ENCODE measurements at places on chromosomes 3 and 15. TPM values are rescaled to one million over a fixed set of nuclear protein-coding genes. Genes with fewer than 3 reads are reported as not detected.

- H3K36me3 ChIP-seq = no peaks in the 10 kb centered on the region
- no peak for DNase-seq
- H3K4me3 ChIP-seq = no peak overlapping the region
- H3K27ac ChIP-seq = no peak overlapping the region
- peaks cover 35% of the 10 kb centered on the region for H3K4me1 ChIP-seq
Observed at GRCh38 chr3:182971637-182972036, 8.7 kb downstream of the DCUN1D1 start.

- no peak overlapping the region for H3K27ac ChIP-seq
- H3K36me3 ChIP-seq = no peaks in the 10 kb centered on the region
- H3K4me3 ChIP-seq = no peak overlapping the region
- H3K4me1 ChIP-seq = no peaks in the 10 kb centered on the region
- DNase-seq = no peak
Observed at GRCh38 chr15:62105266-62105665, 38.5 kb downstream of the C2CD4A start.

DNA sequence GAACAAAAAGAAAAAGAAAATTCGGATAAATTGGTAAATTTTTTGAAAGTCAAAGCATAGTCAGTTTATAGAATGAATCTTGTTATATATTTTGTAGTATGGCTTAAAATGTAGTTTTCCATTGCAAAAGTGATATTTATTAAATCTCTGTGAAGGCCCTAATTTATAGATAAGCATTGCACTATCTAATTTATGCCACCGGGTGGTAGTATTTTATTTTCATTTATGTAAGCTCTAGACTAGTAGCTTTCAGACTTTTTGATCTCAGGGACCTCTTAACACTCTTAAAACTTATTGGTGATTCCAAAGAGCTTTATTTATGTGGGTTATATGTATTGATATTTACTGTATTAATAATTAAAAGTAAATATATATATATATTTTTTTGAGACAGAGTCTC, 133.9 kb upstream of the LRRFIP2 start:
- no peak overlapping the region for H3K27ac ChIP-seq
- DNase-seq = peak; percentile 53
- no peaks in the 10 kb centered on the region for H3K27me3 ChIP-seq

GRCh38 chr3:143525408-143525807, 322.9 kb downstream of the SLC9A9 start:
- no peaks in the 10 kb centered on the region for H3K27me3 ChIP-seq
- no peak for DNase-seq
- no peak overlapping the region for H3K4me3 ChIP-seq
- H3K4me1 ChIP-seq = no peaks in the 10 kb centered on the region
- no peaks in the 10 kb centered on the region for H3K36me3 ChIP-seq

DNA sequence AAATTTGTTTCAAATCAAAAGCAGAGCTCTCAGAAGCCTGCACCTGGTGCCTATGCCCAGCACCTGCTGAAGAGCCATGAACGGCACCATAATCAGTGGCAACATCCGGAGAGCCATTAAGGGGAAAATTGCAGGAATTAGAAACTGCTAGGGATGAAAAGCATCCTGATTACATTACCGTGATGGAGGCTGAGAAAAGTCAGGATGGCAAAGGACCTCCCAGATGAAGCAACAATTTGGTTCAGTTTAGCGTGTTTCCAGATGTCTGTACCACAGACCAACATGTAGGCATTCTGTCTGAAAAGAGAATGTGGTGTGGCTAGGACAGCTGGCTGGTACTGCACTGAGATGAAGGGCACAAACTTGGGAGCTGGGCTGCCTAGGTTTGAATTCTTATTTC, 106.1 kb downstream of the EOMES start:
- H3K4me3 ChIP-seq = no peak overlapping the region
- H3K4me1 ChIP-seq = no peaks in the 10 kb centered on the region
- no peaks in the 10 kb centered on the region for H3K27me3 ChIP-seq
- H3K36me3 ChIP-seq = 0 out of 2 replicates have a peak, but pooled peaks cover 3% of the 10 kb centered on the region

DNA sequence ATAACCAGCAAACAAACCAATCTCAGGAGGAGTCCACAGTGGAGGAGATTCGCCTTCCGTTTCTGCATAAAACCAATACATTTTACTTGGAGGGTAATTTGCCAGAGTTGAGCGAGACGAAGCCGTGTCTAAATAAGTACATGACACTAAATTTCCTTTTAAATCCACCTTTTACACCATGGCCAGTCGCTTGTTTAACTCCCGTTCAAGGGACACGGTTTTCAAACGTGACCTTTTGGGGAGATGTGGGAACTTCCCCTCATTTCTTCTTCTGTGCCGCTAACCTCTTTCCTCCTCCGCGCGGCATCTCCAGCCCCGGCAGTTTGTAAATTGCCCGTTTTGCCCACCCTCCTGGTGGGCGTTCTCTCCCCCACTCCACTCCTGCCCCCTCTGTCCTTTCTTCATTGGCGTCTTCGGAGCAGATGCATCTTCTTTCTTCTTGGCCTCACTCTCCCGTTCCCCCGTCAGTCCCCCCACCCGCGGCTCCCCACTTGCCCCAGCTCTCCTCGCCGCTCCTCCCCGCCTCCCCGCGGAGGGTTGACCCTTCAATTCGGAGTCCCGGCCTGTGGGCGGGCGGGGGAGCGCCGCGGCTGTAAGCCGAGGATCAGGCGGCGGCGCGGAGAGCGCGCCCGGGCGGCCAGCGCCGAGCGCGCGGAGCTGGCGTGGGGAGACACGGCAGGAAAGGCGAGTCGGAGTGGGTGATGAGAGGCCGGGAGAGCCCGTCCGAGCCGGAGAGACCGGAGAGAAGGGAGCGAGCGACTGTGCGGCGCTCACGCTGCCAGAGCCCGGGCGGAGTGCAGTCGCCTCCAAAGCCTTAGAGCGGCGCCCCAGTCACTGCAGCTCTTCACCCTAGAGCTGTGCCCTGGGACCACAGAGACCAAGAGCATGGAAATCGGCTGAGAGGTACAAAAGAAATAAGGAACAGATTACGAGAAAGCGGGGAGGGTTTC, at the start of gene NLGN1:
TSS of gene NLGN1 (plus strand) at position 584 of the 950 bp plus-strand sequence.
- peaks cover 29% of the 10 kb centered on the region for H3K27me3 ChIP-seq
- H3K4me1 ChIP-seq = peaks cover 18% of the 10 kb centered on the region
- H3K4me3 ChIP-seq = peak within 1 kb of the TSS; percentile 81
- no peak within 1 kb of the TSS for H3K27ac ChIP-seq
- no peaks in the 10 kb centered on the region for H3K36me3 ChIP-seq
- DNase-seq = peak; percentile 82

- no peak for DNase-seq
- H3K27ac ChIP-seq = peak overlapping the region; percentile 2
- peak overlapping the region; percentile 68 for H3K4me3 ChIP-seq
- peaks cover 1% of the 10 kb centered on the region for H3K36me3 ChIP-seq
Observed at GRCh38 chr15:78875107-78875914, 2.6 kb downstream of the MORF4L1 start.

- no peak overlapping the region for H3K27ac ChIP-seq
- no peak overlapping the region for H3K4me3 ChIP-seq
- H3K36me3 ChIP-seq = no peaks in the 10 kb centered on the region
- peaks cover 9% of the 10 kb centered on the region for H3K4me1 ChIP-seq
Observed at GRCh38 chr15:68699881-68700454, 120.7 kb downstream of the ANP32A start.

GRCh38 chr15:72856549-72857040, 73.0 kb upstream of the ADPGK start:
- H3K36me3 ChIP-seq = no peaks in the 10 kb centered on the region
- no peaks in the 10 kb centered on the region for H3K27me3 ChIP-seq
- no peak overlapping the region for H3K4me3 ChIP-seq
- DNase-seq = no peak
- H3K4me1 ChIP-seq = peaks cover 3% of the 10 kb centered on the region
- H3K27ac ChIP-seq = no peak overlapping the region

GRCh38 chr15:80502782-80503181, 98.6 kb downstream of the ARNT2 start:
- no peaks in the 10 kb centered on the region for H3K36me3 ChIP-seq
- H3K27ac ChIP-seq = no peak overlapping the region
- H3K4me1 ChIP-seq = no peaks in the 10 kb centered on the region
- DNase-seq = no peak
- no peaks in the 10 kb centered on the region for H3K27me3 ChIP-seq

GRCh38 chr3:174862666-174863065, 3.5 kb downstream of the NAALADL2 start:
- no peaks in the 10 kb centered on the region for H3K36me3 ChIP-seq
- H3K4me3 ChIP-seq = no peak overlapping the region
- H3K27ac ChIP-seq = no peak overlapping the region
- peaks cover 15% of the 10 kb centered on the region for H3K4me1 ChIP-seq

- H3K27me3 ChIP-seq = no peaks in the 10 kb centered on the region
- H3K4me3 ChIP-seq = no peak overlapping the region
- H3K4me1 ChIP-seq = no peaks in the 10 kb centered on the region
- no peak for DNase-seq
- H3K27ac ChIP-seq = no peak overlapping the region
- H3K36me3 ChIP-seq = no peaks in the 10 kb centered on the region
Observed at GRCh38 chr3:174362556-174362955, 496.6 kb upstream of the NAALADL2 start.

DNA sequence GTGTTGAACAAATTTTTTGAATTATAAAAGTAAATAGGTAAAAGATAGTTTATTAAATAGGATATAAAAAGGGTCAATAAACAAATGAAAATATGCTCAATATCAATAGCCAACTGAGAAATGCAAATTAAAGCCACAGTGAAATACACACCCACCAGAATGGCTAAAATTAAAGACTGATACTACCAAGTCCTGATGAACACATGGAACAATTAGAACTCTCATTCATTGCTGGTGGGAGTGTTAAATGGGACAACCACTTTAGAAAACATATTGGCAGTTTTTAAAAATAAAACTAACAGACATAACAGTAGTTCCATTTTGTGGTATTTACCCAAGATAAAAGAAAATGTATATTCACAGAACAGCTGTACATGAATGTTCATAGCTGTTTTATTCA, 41.2 kb downstream of the CCDC32 start:
- DNase-seq = no peak
- no peak overlapping the region for H3K4me3 ChIP-seq
- H3K27me3 ChIP-seq = no peaks in the 10 kb centered on the region

DNA sequence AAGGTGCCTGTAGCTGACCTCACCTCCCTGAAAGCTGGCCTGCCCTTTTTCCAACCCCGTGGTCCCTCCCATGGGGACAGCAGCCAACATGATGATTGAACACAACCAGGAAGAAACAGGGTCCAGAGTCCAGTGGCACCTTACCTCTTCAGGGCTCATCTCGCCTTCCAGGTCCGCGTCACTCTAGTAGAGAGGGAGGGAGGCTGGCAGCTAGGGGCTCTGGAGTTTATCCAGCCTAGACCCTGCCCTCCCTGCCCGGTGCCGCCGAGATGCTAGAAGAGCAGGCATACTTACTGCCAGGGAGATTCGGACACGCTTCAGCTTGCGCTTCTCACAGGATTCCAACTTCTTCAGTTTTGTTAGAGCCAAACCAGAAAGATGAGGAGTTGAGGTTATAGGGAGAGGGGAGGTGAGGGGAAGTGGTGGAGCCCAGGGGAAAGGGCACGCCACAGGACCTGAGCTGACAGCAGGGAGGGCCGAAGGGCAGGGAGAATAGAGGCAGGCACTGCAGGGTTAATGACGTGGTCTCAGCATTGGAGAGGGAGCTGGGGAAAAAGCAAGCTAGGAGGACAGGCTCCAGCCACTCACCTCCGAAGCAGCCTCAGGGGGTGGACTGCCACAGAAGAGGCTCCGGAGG, 9.1 kb downstream of the CLCN2 start:
- DNase-seq = no peak
- H3K27ac ChIP-seq = no peak overlapping the region
- no peaks in the 10 kb centered on the region for H3K27me3 ChIP-seq
- no peak overlapping the region for H3K4me3 ChIP-seq

DNA sequence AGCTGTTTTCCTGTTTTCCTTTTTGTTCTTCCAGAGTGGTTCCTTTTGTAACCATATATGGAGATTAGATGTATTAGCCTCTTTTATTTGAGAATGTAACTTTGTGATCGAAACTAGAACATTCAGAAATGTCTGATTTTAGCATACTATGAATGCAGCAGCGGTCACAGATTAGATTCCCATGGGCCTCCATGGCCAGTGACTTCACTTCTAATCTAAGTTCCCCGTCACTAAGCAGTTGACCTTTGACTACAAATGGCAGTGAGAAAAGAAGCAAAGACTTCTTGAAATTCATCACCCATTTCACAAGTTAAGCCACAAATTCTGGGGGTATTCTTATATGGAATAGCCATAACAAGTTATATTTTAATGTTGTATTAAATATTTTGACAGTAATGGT, 114.6 kb upstream of the FLNB start:
- H3K4me3 ChIP-seq = no peak overlapping the region
- H3K4me1 ChIP-seq = no peaks in the 10 kb centered on the region
- no peaks in the 10 kb centered on the region for H3K27me3 ChIP-seq
- H3K27ac ChIP-seq = no peak overlapping the region
- H3K36me3 ChIP-seq = no peaks in the 10 kb centered on the region
- DNase-seq = no peak

- no peaks in the 10 kb centered on the region for H3K36me3 ChIP-seq
- H3K27ac ChIP-seq = no peak overlapping the region
- no peaks in the 10 kb centered on the region for H3K27me3 ChIP-seq
- no peaks in the 10 kb centered on the region for H3K4me1 ChIP-seq
- H3K4me3 ChIP-seq = 0 out of 2 replicates have a peak overlapping the region, but pooled peaks have one; percentile 24
Observed at GRCh38 chr15:77083381-77084160, 12.7 kb upstream of the TSPAN3 start.

DNA sequence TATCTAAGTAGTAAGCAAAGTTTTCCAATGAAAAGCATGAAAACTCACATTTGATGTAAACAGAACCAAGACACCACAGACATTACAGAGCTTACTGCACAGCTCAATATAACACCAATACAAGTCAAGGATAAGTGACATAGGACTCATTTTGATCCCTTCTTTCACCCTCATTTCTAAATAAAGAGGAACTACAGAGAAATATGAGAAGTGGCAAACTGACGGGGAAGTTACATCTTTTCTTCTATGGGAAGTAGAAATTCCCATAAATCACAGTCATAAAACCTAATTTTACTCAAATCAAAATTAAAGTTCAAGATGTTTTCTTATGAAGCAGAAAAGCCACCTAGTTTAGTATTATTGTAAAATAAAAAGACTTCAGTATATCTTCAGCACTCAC, 3.8 kb downstream of the ATG3 start:
- H3K4me3 ChIP-seq = no peak overlapping the region
- H3K4me1 ChIP-seq = peaks cover 16% of the 10 kb centered on the region
- no peak for DNase-seq
- no peak overlapping the region for H3K27ac ChIP-seq
- H3K36me3 ChIP-seq = 0 out of 2 replicates have a peak, but pooled peaks cover 5% of the 10 kb centered on the region
- H3K27me3 ChIP-seq = no peaks in the 10 kb centered on the region

DNA sequence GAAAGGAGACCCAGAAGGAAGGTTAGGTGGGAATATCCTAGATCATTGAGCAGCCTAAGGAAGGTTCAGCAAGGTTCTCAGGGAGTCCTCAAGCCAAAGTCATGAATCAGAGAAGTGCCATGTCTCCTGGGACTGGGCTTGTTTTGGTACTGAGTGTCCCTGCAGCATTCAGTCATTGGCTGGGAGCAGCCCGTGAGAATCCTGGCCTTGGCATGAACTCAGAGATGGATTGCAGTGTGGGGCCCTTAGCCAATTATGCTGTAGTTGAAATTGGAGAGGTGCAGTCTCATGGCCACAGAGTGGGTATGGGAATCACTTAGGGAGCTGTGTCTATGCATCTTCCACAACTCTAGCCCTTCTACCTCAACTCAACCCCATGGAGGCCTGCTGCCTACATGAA, 17.0 kb upstream of the PPM1L start:
- no peaks in the 10 kb centered on the region for H3K36me3 ChIP-seq
- no peaks in the 10 kb centered on the region for H3K27me3 ChIP-seq
- peaks cover 10% of the 10 kb centered on the region for H3K4me1 ChIP-seq
- no peak for DNase-seq
- no peak overlapping the region for H3K4me3 ChIP-seq
- no peak overlapping the region for H3K27ac ChIP-seq

DPPA2 gene
- total RNA-seq = 9.3 TPM

WNT5A gene
- total RNA-seq = 4.0 TPM

LXN gene
- 5.6 TPM for total RNA-seq

LRRC34 gene
- 15.7 TPM for total RNA-seq

FOXB1 gene
- 4.7 TPM for total RNA-seq

MYRIP gene
- 1.8 TPM for total RNA-seq

All from GM23338 (cell line).